NCI-H2227 treated with DMSO at 0.1 percent for 48 hours (cell line): ENCODE measurements at places on chromosomes 13 and 19.

- no peak for DNase-seq
Measured at GRCh38 chr13:109790942-109791605, 4.7 kb upstream of the IRS2 start.

- DNase-seq = no peak
Measured at GRCh38 chr19:41327076-41327575, 17.2 kb downstream of the CCDC97 start.

GRCh38 chr19:10878253-10878652 lies 6.9 kb downstream of the CARM1 start:
- DNase-seq = no peak

- DNase-seq = no peak
Measured at GRCh38 chr19:18020212-18021085, 12.5 kb downstream of the ARRDC2 start.

- no peak for DNase-seq
Measured at GRCh38 chr13:27415116-27415515, 9.3 kb upstream of the GTF3A start.

DNA sequence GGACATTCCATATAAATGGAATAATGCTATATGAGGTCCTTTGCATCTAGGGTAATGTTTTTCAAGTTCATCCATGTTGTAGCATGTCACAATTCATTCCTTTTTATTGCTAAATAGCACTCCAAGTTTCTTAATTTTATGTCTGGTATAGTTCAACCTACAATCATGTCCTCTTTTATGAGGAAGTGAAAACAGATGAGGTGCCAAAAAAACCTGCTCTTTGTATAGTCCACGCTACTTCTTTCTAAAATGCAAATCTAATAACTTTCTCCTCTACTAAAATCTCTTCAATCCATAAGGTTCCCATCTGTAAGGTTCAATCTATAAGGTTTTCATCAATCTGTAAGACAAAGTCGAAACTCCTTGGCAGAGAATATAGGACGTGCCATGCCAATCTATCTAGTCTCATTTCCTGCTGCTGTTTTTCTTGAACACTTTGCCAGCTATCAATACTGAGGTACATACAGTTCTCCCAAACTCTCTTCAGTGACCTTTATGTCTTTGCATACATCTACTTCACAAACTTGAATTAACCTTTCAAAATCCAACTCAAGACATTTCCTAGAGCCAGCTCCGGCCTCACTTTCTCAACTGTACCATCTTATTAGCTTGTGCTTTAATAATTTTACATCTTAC lies 33.7 kb downstream of the INTS6 start:
- no peak for DNase-seq

GRCh38 chr13:83845106-83845505 lies 37.2 kb downstream of the SLITRK1 start:
- DNase-seq = no peak

GRCh38 chr13:21638319-21639282 lies 32.3 kb upstream of the FGF9 start:
- DNase-seq = no peak

DNA sequence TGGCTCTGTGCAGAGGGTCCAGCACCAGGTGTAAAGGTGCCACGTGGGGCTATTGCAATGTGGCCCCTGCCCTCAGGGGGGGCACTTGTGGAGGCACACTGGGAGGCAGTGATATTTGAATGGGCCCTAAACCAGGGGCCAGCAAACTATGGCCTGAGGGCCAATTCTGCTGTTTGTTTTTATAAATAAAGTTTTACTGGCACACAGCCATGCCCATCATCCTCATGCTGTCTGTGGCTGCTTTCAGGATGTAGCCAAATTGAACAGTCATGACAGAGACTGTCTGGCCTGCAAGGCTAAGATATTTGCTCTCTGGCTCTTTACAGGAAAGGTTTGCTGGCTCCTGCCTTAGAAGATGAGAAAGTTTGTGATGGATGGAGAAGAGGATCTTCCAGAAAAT lies 33.9 kb upstream of the RANBP3 start:
- DNase-seq = no peak

DNA sequence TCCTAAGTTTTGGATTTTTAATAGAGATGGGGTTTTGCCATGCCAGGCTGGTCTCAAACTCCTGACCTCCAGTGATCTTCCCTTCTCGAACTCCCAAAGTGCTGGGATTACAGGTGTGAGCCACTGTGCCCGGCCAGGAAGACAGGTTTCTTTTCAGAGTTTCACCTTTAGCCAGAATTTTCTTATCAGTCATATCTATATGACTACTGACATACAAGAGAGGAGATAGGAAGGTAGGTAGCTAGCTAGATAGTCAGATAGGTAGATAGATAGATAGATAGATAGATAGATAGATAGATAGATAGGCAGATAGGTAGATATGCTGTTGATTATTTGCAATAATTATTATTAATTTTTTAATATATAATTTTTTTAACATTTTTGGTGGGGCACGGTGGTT lies 7.6 kb downstream of the CBLC start:
- no peak for DNase-seq

DNA sequence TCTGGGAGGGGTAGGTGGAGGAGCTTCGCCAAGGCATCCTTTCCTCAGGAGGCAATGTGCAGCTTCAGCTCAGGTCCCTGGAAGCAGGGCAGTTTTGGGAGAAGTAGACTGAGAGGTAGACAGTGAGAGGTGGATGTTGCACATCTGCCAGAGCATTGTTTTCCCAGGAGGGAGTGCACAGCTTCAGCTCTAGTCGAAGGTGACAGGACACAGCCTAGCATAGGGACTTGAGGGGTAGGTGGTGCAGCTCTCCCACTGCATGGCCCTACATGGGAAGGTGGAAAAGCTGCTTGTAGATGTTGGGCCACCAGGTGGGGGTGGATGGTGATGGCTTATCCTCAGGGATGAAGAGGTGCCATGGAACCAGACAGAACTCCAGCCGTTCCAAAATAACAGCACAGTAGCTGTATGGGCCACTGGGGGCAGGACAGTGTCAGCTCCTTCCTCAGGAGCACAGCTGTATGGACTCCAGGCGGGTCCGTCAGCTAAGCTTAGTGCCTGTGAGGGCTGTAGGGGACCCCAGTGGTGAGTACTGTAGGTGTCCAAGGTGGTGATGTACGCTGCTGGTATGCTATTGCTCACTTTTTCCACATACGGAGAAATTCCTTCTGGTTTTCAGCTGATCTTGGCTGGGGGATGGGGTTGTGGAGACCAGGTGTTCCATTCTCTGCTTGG lies 17.4 kb upstream of the ZNF543 start:
- no peak for DNase-seq

DNA sequence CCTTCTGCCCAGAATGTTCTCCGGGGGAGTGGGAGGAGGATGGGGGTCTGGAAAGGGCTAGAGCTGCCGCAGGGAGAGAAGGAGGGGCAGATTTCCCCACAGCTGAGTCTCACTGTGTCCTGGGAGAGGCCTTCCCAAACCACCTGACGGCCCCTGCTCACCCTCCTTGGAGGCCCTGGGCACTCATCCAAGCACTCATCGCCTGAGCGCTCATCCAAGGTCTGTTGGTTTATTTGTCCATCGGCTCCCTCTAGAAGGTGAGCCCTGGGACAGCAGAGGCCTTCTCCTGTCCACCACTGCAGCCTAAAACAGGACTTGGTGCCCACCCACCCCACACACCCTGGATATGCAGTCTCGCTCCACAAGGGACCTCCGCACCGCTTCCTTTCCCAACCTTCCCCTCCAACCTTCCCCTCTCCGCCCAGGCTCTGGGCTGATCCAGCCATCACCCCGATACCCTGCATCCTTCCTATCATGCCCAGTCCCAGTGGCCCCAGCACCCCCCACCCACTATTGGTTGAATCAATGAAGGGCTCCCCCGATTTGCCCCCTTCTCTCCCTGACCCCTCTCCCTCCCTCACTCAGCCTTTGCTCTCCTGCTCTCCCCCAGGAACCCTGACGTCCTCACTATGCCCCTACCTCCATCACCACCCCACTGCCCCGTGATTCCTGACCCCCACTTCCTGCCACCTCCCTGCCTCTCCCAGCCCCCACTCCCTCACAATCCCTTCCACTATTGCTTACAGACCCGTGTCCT lies 1.7 kb downstream of the UBXN6 start:
- no peak for DNase-seq

DNA sequence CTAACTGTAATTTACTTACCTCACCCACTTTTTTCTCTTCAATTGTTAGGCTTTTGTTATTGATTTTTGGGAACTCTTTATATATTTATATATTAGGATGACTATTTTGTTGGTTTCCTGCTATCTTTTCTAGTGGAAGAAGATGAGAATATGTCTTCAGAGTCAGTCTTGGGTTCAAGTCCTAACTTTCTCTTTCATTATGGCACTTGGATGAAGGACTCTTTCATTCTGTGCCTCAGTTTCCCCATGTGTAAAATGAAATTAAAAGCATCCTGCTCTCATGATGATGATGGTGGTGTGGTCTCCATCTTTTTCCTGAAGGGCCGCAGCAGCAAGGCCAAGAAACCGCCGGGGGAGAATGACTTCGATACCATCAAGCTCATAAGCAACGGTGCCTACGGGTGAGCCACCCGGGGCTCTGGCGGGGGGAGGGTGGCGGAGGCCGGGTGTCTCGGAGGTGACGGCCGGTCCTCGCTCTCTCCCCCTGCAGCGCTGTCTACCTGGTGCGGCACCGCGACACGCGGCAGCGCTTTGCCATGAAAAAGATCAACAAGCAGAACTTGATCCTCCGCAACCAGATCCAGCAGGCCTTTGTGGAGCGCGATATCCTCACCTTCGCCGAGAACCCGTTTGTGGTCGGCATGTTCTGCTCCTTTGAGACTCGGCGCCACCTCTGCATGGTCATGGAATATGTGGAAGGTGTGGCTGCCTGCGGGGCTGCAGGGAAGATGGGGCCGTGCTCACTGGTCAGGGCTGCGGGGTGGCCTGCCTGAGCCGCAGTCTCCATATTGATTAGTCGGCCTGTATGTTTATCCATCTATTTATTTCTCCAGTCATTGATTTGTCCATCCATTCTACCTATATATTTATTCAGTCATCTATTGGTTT lies 20.0 kb downstream of the MAST1 start:
- no peak for DNase-seq

GRCh38 chr13:40409278-40409677 lies 257.2 kb downstream of the FOXO1 start:
- no peak for DNase-seq

DNA sequence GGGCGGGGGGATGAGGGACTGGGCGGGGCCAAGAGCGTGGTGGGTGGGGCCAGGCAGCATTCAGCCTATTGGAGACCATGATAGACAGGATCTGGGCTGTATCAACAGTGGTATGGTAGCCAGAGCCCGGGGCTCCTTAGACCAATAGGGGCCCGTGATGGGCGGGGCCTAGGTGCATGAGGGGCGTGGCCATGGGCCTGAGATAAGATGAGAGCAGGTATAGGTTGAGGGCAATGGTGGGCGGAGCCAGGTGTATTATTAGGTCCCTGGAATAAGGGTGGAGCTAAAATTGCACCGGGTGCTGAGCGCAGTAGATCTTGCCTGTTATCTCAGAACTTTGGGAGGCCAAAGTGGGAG lies 5.3 kb downstream of the ABCA7 start:
- no peak for DNase-seq

DNA sequence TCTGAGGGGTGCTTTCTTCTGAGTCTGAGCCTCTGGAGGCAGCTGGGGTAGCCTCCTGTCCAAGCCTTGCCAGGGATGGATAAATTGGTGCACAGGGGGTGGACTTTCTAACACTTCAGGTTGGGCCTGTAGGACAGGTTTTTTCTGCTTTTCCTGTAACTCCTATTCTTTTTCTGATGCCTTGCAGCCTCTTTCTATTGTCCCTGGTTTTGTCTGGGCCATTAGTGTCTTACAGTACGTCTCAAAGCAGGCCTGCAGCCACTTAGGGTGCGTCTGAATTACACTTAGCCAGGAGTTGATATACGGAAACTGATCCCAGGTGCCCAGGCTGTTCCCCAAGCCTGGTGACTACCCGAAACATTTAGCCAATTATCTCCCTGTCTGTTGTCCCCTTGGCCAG lies 213.3 kb upstream of the HTR2A start:
- DNase-seq = no peak

GRCh38 chr13:50161052-50161451 lies 145.8 kb downstream of the KCNRG start:
- DNase-seq = no peak

- no peak for DNase-seq
Measured at GRCh38 chr13:33296793-33297425, 11.4 kb upstream of the STARD13 start.

DNA sequence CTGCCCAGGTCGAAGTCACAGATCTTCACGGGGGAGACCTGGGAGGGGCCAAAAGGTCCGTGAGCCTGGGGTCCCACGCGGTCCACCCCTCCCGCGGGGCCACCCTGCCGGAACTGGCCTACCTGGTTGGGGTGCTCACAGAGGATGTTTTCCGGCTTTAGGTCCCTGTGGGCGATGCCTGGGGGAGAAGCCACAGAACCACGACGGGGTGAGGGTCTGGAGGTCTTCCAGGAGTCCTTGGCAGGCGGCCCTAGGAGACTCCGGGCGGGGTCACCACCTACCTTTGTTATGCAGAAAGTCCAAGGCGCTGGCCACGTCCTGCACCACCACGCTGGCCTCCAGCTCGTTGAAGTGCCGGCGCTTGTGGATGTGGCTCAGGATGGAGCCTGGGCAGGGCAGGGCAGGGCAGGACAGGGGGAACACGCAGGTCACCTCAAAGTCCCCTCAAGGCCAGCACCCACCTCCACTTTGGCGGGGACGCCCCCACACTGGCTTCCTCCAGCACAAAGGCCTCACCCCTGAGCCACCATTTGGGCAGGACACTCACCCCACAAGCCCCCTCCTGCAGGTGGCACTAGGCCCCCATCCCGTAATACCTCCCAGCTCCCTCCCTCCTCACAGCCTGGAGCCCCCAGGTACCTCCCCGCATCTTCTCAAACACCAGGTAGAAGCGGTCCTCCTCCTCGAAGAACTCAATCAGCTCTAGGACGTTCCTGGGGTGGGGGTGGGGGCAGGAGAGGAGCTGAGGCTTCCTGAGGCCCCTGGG lies 8.4 kb downstream of the MKNK2 start:
- no peak for DNase-seq

DNA sequence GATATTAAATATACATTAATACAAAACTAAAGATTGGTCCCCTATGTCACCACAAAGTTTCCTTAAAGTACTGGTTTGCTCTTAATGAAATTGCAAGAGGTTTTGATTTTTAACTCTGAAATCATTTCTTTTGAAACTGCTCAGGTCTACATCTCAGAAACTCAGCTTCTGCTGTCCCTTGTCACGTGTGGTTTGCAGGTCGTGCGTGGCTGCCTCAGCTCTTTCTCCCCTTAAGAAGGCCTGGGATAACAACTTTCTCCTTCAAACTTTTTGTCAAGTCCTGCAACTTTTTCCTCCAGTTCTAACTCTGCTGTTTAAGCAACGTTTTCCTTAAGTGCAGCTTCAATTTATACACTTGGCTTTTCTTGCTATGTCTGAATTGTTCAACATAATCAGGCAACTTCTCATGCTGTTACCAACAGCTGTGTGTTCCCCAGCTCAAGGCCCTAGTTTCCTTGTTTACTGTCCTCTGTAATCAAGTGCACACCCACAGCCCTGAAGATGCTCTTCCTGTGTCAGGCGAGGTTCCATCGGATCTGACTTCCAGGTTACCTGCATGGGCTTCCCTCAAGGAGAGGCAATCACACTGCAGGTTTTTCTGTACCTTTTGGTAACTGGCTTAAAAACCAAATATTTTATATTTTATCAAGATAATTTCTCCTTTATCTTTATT lies 13.5 kb downstream of the C13orf46 start:
- no peak for DNase-seq
